ENCODE measurements at places on chromosomes 5 and 9. TPM values are rescaled to one million over a fixed set of nuclear protein-coding genes. Genes with fewer than 3 reads are reported as not detected.

Gene PRLR
- not detected for total RNA-seq

Gene CORO2A
- total RNA-seq, result 8.2 TPM

Gene REEP2
- 0.76 TPM for total RNA-seq

Gene MOB3B
- total RNA-seq, result 0.05 TPM

Gene NAA35
- 23.3 TPM for total RNA-seq

Gene PRSS3
- total RNA-seq, result not detected

Gene CAMK2A
- total RNA-seq, result not detected

Gene ZNF883
- total RNA-seq, result not detected

Gene C5orf46
- total RNA-seq, result not detected

- no peak for DNase-seq
Observed at GRCh38 chr5:67476531-67476930, 279.9 kb upstream of the CD180 start.

DNA sequence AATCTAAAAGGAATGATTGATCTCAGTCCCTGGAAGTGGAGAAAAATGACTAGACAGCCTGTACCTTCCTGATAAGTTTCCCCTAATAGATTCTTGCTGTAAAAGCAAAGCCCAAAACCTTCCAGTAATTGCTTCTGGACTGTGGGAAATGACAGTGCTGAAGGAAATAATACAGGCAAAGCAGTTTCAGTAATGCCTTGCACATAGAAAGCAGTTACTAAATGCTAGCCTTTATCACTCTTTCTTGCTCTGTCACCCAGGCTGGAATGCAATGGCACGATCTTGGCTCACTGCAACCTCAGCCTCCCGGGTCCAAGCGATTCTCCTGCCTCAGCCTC lies 50.3 kb downstream of the MAP1B start:
- DNase-seq, result no peak

GRCh38 chr9:116262448-116262847 lies 108.9 kb downstream of the PAPPA start:
- DNase-seq, result no peak

DNA sequence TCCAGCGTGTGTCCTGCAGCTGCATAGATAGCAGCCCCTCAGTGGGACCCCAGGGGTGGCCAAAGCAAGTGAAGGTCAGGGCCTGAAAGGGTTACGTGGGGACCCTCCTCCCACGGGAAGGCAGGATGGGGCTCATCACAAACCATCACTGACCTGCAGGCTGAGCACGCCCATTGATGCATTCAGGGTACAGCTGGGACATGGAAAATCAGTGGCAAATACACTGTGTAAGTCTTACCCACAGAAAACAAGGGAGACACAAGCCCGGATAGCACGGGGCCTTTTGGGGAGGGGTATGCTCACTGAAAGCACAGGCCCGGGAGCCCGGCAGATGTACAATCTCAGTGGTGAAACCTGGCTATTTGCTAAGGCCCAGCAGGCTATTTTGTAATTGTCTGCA lies 49.1 kb downstream of the SEMA4D start:
- DNase-seq, result no peak

DNA sequence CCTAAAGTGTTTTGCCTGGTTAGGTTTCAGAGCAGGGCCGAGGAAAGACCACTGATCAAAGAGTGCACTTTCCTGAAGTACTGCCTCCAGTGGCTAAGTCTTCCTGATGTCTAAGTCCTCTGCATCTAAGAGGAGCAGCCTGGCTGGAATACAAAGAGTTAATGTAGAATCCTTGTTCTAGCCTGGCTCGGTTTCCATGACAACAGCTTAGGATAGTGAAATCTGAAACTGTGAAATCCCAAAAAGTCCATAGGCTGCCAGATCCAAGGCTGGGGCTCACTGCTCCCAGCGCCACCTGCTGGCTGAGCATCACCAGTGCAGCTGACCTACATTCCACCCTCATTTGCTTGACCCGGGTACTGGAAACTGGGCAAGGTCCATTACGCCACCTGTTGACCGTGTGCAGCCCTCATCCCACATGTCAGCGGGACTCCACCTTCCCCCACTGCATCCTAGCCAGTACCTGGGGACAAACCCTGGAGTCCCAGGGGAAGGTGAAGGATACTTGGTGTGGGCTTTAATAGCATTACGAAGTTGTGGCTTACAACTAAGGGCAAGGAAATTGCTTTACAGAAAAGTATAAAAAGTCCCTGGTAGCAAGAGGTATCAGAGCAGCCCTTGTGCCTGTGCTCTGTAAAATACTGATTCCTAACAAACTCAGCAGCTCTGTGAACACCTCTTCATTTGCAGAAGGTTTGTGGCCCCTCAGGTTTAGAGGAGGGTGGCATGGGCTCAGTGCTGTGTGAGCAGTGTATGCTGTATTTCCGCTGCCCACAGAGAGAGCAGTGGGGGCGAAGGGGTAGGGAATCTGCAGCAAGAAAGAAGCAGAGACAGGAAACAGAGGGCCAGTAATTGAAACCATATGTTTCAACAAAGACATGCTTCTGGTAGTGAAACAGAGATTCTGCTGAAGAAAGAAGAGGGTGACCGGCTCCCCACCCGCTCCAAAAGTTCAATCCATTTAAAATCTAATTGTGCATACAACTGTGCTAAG lies 36.0 kb downstream of the PCDHGC5 start:
- DNase-seq, result peak; percentile 51

DNA sequence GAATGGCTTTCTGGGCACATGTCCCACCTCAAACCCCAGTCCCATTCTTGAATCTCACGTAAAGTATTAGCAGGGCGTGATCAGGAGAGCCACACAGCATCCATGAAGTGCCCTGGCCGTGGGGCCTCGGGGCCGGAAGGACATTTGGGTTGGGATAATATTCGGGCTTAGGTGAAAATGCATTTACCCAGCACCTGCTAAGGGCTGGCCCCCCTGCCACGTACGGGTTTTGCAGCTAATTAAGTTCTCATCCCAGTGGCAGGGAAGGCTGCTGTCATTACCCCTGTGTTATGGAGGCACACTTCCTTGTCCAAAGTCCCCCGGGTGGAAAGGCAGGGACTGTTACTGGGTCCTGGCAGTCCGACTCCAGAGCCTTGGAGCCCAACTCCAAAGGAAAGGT lies 29.0 kb downstream of the ROPN1L start:
- DNase-seq, result no peak

GRCh38 chr5:42950456-42951292 lies 89.4 kb downstream of the ANXA2R start:
- DNase-seq, result peak; percentile 77

DNA sequence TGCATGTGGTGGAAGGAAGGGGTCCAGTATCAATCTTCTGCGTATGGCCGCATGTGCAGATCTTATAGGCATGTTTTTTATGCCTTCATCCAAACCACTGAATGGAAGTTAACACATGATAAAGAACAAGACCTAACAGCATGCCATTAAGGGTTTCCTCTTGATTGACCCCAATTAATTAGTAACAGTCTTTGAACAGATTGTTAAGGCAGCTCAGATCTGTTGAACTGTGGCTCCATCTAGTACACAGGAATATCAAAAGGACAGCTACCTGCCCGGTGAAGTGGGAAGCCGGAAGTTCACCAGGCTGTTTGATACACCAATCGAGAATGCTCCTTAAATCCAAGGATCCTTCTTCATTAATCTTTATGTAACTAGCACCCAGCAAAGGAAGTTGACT lies 159.9 kb upstream of the ADAMTS16 start:
- DNase-seq, result no peak

- DNase-seq, result no peak
Observed at GRCh38 chr5:35920890-35921289, 17.5 kb downstream of the CAPSL start.

DNA sequence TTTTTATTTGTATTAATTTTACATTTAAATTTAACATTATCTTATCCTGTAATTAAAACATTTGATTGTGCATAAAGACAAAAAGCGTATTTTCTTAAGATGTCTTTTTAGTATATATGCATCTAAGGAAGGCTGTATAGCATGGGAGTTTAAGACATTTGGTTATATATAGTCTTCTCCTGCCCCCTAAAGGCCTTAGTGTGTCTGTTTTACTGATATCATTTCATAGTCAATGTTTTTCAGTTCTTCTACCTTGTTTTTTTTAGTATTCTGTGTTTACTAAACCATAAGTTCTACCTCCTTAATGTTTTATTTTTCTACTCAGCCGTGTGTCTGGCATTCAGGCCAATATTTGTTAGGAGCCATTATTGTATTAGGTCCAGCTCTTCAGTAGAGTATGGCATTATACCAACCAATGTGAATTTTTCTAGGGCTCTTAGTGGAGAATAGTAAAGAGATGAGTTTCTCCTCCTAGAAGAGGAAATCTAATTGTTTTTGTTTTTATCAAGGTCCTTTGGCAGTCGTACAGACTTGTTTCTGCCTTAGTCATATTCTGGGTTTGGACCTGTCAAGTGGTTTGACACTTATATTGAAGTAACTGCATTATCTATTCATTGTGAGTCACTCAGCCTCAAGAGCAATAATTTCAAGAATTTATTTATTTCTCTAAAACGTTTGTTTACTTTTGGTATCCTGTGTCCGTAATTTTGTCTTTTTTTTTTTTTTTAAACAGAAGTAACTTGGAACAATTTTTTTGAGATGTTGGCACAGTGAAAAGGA lies 74.8 kb downstream of the SLF1 start:
- no peak for DNase-seq

DNA sequence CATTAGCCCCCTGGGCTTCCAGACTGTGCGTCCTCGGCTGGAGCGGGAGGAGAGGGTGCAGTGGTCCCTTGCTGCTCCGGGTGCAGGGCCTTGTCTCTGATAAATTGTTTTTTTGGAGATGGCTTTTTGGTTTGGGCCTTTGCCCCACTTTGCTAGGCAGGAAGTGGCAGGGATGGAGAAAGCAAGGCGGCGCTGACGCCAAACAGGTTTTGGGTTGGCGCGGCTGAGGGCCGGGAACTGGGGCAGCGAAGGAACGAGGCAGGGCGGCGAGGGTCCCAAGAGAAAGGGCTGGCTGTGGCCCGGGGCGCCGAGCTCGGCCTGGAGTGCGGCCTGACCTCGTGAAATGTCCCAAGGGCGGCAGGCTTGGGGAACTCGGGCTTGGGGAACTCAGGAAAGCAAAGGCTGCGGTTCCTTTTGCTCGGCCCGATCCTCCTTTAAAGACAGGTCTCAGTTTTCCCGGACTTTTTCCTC lies 4.1 kb downstream of the LHX2 start:
- DNase-seq, result no peak

- DNase-seq, result no peak
Observed at GRCh38 chr9:111348821-111349271, 18.8 kb upstream of the OR2K2 start.

GRCh38 chr9:76116913-76117312 lies 226.4 kb downstream of the PCSK5 start:
- no peak for DNase-seq

GRCh38 chr5:113022661-113023060 lies 46.1 kb downstream of the DCP2 start:
- no peak for DNase-seq
